Activated CD8-positive, alpha-beta memory T cell treated with anti-CD3 and anti-CD28 coated beads, Interleukin-2, amount 50 U/mL, for 4 hours (primary cell): ENCODE measurements at places on chromosomes 4 and X.

DNA sequence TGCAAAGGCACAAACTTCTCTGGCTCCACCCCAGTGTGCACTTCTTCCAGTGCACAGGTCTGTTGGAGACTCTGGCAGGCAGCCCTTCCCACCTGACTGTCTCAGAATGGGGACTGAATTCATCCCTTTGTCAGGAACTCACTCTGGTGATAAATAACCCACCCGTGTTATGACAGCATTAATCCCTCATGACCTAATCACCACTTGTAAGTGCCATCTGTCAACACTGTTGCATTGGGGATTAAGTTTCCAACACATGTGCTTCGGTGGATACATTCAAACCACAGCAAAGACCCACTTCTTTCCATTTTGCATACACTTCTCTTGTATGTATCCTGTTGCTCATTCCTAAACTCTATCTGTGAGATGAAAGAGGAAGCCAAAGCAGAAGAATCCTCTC lies 1002.9 kb upstream of the IGFBP7 start:
- DNase-seq, result no peak

GRCh38 chrX:42366181-42366580 lies 411.8 kb downstream of the PPP1R2C start:
- DNase-seq, result no peak

- no peak for DNase-seq
These were observed 50.3 kb downstream of the NELFA start for GRCh38 chr4:1958276-1959103.

- no peak for DNase-seq
These were observed 117.3 kb upstream of the NOCT start for GRCh38 chr4:138898282-138898681.

GRCh38 chrX:31227250-31227649 lies 155.4 kb upstream of the FTHL17 start:
- no peak for DNase-seq

DNA sequence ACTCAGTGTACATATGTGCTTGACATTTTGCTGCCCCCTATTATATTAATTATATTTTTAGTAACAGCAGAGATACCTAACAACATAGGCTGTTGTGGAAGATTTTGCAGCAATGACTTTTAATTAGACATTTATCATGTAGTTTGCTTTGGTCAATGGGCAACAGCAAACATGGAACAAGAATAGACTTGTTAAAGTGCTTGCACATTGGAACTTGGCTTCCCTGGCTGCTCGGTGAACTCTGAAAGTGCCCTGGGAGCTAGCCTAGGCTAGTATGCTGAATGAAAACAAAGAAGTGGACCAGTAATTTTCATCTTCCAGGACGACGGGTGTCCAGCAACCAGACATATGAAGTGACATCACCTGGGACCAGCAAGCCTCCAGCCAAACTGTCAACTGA lies 1157.1 kb downstream of the ARAP2 start:
- no peak for DNase-seq
